ENCODE measurements at places on chromosomes 5 and 9.

GRCh38 chr9:83154821-83155220, 91.9 kb upstream of the RASEF start:
- DNase-seq: no peak

- no peak for DNase-seq
Measured at GRCh38 chr9:126504977-126505455, 108.7 kb upstream of the LMX1B start.

DNA sequence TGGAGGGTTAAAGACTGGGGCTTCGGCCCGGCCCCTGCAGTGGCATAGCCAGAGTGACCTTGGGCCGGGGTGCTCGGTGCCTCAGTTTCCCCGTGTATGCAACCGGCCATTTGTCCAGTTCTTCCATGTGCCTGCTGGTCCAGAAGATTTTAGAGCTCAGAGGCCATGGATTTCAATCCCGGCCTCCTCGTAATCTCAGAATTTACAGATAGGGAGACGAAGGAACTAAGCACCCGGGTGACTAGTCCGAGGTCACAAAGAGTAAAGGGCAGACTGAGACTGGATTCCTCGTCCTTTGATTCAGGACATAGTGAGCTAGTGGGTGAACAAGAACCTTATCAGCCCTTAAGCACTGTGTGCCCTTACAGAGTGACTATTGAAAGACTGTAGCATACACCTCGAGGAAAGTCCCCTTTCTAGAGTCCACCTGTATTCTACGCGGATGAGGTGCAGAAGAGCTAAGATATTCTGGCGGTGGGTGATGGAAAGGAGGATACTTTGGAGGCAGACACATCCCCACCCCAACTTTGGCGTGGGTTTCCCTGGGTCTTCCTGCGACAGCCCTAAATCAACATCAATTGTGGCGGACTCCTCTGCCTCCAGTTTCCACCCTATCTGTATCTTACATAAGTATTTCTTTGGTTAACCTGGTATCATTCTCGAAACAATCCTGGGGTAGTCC, 597 bp downstream of the SLC31A1 start:
- no peak for DNase-seq

- peak; percentile 46 for DNase-seq
Measured at GRCh38 chr9:109817846-109818472, 38.0 kb downstream of the PALM2AKAP2 start.

DNA sequence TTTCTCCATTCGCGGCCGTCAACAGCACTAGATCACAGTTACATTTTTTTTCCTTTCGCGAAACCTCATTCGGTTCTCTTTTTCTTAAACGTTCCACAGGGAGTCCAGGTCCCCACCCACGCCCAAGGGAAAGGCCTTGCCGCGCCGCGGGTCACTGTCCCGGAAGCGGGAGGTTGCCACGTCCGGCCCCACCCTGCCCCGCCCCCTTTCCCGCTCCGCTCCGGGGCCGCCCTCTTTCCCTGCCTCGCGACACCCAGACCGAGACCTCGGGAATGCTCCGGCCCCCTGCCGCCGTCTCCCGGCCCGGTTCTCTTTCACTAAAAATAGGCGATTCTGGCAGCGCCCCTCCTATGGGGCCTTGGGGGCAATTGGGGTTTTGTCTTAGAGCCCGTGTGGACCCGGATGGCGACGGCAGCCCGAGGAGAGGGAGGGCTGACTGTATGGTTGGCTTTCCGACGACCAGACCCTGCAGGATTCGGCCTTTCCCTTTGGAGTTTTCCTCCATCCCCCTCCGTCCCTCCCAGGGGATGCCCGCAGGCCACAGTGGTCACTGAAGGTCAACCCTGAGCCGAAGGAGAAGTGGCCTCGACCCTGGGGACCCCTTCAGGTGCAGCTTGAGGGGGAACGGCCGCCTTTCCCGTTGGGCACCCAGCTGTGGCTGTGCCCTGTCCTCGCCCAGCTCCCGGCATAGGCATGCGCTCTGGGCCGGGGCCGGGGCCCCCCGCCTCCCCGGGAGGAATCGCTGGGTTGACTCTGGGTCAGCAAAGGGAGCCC, 2.8 kb upstream of the RACK1 start:
- DNase-seq: peak; percentile 89

DNA sequence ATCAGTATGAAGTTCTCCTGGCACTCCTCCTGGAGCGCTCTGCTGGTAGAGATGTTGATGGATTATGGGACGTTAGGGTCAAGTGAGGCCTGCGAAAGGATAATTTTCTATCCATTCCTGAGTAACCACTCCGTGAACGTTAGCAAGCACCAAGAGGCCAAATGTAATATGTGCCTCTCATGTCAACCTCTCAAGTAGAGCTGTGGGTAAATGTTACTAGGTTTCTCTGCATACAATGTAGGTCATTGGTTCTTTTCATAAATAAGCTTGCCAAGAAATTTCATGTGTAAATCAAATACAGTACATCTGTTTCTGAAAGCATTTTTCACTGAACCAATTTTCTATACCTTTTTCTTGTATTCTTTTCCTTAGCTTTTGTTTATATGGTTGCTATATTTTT, 126.3 kb downstream of the KDM4C start:
- DNase-seq: no peak

DNA sequence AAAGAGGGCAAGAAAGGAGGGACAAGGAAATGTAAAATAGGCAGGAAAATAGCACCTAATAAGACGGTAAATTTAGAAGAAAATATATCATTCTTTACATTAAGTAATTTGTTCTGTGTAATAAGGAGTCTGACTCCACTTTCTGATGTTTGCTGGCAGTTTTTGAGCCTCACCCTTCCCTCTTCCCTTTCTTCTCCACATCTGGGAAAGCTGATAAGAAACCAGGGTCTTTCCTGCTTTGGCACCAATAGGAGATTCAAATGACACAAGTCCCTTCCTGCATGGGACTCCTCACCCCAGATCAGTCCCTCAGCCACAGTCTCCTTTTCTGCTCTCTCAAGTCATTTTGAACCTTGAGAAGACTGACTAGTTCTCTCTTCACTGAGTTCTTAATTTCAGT, 31.2 kb upstream of the LECT2 start:
- DNase-seq: no peak

- DNase-seq: no peak
Measured at GRCh38 chr9:130952065-130952762, 13.2 kb upstream of the FIBCD1 start.

- no peak for DNase-seq
Measured at GRCh38 chr9:84450029-84450428, 109.5 kb upstream of the SLC28A3 start.

DNA sequence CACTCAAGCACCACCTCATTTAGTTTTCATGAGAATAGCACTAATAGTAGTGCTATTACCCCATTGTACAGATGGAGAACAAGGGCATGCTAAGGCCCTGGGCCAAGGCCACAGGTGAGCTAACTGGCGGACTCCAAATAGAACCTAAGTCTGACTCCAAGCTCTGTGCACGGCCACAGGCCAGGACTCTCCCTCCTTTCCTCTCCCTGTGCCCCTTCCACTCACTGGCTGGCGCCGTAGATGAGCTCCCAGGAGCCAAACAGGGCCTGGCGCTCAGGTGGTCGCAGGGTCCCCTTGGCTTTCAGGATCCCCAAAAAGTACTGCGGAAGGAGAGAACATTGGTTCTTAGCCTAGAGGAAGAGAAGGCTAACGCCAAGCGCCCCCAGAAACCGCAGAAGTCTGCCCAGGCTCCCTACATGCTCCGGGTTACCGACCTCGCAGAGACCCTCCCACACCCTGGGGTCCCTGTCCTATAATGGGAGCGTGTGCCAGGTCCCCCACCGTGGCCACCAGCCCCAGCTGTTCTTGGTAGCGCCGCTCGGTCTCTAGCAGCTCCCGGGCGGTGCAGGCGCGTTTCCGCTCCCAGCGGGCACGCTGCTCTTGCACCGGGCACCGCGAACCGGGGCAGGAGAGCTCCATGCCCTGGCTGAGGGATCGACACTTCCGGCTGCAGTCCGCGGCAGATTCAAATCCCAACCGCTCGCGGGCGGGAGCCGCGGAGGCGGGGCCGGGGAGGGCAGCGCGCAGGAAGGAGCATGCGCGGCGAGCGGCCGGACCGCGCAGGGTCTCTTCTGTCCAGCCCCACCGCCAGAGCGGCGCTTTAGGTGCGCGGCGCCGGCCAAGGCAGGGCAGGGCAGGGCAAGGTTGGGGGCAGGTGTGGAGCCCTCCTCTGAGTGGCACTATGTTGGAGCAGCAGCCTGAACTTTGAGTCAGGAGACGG, at the start of gene ARHGEF39:
TSS of gene ARHGEF39 (minus strand) at position 665 of the 940 bp plus-strand sequence. CDS start at position 639, 26 bp downstream.
- peak; percentile 93 for DNase-seq

GRCh38 chr5:149301049-149301743, 29.5 kb downstream of the AFAP1L1 start:
- no peak for DNase-seq

GRCh38 chr5:51650824-51651223, 267.6 kb downstream of the ISL1 start:
- no peak for DNase-seq

DNA sequence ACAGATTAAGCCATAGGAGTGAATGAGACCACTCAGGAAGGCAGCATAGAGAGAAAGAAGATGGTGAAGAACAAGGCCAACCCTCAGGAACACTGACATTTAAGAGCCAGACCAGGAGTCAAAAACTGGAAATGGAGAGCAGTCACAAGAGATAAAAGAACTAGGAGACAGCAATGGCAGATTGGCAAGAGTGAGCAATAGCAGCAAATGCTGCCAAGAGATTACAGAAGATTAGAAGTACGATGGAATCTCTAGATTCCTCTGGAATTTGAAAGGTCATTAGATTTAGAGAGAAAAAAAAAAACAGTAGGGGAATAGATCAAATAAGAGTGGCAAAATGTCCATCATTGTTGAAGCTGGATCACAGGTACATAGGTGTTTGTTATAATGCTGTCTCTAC, 73.4 kb upstream of the SLC44A1 start:
- no peak for DNase-seq

DNA sequence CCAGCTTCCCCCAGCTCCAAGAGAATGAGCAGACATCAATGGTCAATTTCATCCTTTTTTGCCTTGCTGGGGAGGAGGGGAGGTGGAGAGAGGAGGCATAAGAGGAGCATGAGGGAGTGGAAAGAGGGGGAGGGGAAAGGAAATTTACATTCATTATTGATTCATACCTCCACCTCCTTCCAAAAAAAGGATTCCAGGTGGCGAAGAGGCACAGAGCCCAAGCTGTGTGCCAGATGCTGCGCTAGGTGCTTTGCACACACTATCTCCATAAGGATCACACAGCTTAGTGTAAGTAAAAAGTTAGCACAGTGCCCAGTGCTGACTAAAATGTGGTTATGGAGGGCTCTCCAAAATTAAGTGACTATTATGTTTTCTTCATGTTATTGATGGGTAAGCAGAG, 11.0 kb downstream of the ASTN2 start:
- no peak for DNase-seq

DNA sequence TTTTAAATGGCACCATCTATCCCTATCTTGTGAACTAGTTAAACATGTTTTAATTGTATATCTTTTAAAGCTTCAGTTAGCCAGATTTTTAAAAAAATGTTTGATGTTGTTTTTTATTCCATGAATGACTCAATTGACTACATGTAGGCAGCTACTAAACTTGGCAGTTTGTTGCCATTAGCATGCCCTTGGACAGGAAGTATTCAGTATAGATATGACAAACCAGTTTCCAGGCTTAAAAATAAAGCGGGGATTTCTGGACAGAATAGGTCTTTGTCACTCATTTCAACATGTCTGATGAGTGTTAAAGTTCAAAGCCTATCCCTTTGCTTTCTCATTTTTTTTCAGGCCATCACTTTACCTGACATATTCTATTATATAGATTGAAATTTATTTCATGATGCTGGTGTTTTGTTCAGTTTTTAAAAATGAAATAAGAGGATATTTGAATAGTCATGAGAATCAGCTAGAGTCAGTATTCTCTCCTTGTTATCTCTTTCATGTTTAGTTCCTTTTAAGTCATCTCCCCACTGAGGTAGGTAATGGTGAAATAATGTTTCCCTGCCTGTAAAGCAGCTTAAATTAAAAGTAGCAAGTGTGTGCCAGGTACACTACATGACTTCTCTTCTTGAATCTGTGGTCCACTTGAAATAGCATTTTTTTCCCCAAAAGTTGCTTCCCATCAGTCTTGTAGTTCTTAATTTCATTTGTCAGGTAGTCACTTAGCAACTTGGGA, 11.9 kb downstream of the TNFAIP8 start:
- DNase-seq: no peak

DNA sequence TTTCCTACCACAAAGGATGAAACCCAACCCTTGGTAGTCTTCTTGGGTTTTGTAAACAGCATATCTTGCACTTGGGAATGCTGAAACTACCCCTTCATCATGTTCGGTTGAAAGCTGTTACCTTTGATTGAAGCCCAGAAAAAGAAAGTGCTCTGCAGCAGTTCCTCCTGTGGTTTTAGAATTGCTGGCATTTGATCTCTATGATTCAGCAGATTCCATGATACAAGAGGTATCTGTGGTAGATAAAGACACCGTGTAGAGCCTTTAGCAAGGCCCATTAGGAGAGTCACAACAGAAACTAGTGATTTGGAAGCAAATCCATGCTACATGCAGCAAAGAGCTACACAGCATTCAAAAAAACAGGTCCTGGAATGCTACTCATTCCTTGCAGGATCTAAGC, 557.0 kb downstream of the TLE1 start:
- no peak for DNase-seq

GRCh38 chr5:138969323-138970002, 94.3 kb upstream of the LRRTM2 start:
- DNase-seq: no peak

DNA sequence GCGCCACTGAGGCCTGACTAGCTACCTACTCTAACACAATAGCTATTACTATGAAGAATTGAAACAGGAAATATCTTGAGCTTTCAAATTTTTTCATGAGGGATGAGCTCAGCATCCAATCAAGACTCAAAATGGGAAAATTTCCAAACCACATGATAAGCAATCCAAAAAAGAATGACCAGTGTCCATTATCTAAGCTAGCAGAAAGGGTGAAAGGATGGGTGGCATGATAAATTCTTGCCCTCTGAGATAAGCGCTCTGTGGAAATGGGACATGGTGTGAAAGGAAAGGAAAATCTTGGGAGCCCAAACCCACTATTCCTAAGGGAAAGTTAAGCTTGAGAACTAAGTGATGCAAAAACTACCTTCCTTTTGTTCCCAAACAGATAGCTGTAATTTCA, 170.2 kb upstream of the NREP start:
- DNase-seq: no peak

GRCh38 chr5:97355775-97356174, 172.7 kb upstream of the RIOK2 start:
- DNase-seq: peak; percentile 37

DNA sequence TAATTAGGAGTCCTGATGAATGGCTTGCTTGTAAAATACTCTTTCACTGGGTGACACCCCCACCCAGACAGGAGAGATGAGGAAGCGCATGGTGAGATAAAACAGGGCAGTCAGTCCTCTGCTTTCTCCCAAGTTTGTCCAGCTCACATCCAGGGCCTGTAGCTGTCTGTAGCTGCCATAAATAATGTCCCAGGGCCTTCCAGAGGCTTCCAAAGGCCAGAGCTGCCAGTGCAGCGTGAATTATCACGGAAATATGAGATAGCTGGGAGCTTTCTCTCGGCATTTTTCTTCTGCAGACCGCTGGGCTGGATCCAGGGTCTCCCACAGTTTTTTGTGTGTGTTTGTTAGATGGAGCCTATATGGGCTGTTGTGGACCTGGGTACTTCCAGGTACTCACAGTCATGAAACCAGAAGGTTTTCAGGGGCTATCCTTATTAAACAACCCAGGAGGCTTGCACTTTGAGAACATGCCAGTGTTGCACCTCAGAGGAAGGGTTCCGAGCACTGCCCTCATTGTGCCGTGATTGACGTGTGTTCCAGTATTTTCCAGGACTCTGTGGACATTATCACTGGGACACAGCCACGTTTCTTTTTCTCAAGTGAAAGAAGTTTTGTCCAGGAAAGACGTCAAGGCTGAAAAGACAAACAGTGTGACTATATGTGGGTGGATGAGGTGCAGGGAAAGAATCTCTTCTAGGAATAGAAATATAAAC, 117.5 kb downstream of the FGF1 start:
- no peak for DNase-seq

Measured in GM10248 (cell line).